EH (cell line): ENCODE measurements at places on chromosomes 1 and 21.

DNA sequence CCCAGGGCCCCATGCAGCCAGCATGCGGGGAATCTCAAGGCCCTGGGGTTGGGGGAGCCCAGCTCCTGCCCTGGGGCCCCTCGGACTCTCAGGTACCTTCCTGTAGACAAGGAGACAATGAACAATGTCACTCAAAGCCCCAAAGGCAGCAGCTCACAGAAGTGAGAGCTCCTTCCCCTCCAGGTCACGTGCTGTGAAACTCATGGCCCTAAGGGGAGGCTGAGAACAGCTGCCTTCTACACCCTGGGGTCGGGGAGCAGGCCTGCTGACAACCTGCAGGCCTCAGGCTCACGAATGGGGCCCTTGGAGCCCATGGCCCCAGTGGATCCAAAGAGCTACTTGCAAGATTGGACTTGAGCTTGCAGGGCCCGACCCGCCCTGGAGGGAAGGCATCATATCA, 3.2 kb downstream of the MEGF6 start:
- no peak for DNase-seq

- DNase-seq = no peak
Measured at GRCh38 chr1:5992814-5993555, 760 bp upstream of the NPHP4 start.

- DNase-seq = no peak
Measured at GRCh38 chr1:218303176-218303879, 18.2 kb downstream of the RRP15 start.

DNA sequence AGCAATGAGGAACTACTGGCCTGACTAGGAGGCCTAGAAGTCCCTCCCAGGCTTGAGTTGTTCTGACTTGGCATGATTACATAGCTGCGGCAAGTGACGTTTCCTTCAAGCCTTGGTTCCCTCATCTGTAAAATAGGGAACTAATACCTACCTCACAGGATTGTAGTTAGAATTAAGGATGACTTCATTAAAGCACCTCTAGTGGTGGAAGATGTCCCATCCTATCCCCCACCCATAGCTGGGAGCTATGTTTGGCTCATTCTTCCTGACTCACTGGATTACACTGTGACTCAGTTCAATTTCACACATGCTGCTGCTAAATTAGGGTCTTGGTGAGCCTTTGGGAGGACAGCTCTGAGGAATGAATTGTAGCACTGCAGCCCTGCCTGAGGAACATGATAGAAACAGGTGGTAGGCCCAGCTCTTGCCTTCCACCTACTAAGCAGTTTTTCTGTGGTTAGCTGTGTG, 6.0 kb upstream of the SHISA4 start:
- peak; percentile 92 for DNase-seq

GRCh38 chr1:214441119-214441518, 110.3 kb downstream of the PTPN14 start:
- peak; percentile 97 for DNase-seq

DNA sequence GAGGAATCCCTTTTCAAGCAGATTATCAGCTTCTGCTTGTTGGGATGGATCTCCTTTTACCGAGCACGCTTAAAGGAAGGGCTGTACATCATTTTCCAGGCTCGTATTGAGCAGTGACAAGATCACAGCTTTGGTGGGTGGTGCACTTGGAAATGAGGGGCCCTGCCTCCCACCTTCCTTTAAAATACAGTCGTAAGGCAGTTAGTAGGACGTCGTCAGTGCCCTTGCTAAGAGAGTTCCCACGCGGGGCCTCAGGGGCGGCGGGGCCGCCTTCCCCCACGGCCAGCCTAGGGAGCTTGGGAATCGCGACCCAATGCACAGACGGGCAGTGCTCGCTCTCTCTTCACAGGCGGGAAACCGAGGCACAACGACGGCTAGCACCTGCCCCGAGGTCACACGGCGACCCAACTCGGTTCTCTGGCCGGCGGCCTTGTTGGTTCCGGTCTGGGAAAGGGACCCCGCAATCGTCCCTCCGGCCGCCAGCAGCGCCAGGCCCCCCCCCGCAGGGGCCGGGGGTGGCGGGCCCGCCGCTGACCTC, 58.6 kb downstream of the H3-3A start:
- DNase-seq = no peak

DNA sequence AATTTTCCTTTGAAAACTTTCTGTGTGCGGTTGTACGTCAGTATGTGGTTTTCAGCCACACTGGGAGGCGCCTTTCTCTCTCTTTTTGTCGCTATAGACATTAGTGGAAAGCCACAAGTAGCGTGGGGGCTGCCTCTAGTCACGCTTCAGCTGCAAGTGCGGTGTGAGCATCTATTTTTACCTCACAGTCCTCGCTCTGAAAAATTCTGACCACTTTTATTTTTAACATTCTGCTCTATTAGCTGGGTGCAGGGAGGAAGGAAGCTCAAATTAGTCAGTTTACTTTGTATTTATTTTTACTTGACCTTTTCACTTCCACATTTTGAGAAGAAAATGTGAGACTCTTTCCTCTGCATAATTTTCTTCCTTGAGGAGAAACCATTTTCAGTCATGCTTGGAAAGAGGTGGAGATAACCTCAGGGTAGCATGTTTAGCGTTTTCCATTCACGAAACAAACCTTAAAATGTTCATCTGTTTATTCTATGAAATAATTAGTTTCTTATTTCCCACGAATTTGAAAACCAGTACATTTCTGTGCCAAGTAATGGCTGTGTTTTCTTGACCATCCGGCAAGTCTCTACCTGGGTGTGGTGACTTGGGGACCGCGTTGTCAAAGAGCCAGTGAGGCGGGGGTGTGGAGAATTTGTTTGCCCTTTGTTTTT, 35.6 kb downstream of the ADARB1 start:
- peak; percentile 35 for DNase-seq

DNA sequence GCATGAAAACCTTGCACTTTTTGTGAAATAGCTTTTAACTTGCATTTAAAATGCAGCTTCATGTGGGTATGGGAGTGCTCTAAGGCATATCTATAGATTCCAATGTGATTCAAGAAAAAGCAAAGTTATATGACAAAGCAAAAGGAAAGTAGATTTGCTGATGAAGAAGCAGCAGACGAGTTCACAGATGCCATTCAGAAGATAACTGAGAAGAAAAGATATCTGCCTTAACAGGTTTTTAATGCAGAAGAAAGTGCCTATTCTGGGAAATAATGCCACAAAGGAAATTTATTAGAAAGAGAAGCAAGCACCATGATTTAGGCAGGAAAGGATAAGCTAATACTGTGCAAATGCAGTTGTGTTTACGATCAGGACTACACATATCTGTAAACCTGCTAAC, 68.1 kb downstream of the PHTF1 start:
- DNase-seq = no peak

DNA sequence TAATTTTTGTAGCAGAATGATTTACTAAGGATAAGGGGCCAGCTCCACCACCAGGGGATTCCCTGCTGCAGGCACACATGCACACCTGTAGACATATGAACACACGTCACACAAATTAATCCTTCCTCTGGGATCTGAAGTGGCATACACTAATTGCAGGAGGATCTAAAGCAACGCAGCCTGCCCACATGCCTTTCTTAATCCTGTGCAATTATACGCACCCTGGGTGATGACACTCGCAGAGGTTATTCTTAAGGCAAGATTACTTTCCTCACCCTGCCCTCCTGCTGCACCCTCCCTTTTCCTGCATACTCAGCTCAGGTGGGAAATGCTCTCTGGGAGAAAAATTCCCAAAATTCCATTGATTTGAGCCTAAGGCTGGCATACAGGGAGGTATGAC, 7.5 kb upstream of the LORICRIN start:
- no peak for DNase-seq

DNA sequence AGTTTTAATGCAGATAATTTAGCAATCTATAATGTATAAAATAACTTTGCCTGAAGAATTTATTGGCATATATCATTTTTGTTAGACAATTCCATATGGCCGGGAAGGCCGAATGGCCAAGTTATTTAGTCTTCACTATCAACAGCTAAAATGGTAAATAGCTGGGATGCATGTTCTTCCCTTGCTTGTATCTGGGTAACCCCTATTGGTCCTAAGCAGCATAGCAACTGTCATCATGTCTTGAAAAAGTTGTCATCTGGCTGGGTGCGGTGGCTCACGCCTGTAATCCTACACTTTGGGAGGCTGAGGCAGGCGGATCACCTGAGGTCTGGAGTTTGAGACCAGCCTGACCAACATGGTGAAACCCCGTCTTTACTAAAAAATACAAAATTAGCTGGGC, 340.0 kb upstream of the DPYD start:
- DNase-seq = no peak

DNA sequence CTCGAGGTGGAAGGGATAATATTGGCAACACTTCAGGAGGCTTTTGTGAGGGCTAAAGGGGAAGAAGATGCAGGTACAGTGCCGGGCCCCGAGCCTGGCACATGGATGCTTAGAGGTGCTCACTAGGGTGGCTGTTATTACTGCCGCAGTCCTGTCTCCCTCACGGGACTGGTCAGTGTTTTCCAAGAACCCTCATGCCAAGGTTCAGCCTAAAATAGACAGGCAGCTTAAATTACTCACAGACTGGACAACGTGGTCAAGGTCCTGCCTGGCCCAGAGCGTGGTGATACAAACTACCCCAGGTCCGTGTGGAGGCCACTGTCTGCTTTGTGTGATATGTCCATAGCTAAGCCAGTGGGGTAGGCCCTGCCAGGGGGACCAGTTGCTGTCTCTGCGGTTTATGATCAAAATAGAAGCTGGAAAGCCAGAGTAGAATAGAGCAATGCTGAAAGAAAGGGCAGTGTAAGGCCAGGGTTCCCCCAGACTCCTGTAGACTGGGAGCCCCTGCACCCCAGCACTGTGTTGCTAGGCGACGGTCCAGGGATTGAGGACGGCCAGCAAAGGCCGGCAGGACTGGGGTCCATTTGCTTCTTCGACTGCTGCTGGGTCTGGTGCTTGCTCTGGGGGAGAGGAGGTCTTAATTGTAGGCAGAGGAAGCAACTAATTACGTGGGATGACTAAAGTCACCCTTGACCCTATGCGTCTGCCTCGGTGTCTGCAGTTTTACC, 36.1 kb downstream of the ELAPOR1 start:
- DNase-seq = no peak

- DNase-seq = peak; percentile 55
Measured at GRCh38 chr1:21220815-21221214, 44.1 kb upstream of the EIF4G3 start.

- no peak for DNase-seq
Measured at GRCh38 chr1:230109895-230110667, 43.0 kb downstream of the GALNT2 start.

GRCh38 chr1:216926720-216927510, 203.7 kb upstream of the ESRRG start:
- DNase-seq = no peak

DNA sequence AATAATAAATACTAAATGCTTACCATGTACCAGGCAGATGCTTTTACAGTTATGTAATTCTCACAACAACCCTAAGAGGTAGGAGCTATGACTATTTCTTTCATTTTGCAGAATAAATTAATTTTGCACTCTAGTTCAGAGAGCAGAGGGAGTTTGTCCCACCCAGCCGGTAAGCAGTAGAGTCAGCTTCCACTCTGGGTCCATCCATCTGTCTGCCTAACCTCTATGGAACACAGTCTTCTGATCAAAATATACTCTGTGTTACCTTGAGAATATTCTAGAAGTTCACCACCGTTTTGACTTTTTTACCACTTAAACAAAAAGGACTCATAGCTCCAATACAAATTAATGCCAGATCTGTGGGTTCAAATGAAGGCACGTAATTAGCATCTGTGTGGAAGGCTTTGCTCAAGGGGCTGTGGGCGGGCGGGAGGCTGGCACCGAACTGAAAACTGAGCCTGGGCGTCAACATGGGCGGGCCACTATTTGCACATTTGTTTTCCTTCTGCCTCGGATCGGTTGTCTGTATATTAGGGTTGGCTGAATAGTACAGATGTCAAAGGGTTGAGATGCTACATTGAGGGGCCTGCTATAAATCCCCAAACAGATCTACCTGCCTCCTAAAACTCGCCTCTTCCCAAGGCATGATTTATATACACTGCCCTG, 33.1 kb upstream of the LMO4 start:
- no peak for DNase-seq

- peak; percentile 71 for DNase-seq
Measured at GRCh38 chr1:94986783-94987182, 59.9 kb upstream of the CNN3 start.
